ENCODE measurements at places on chromosomes 12 and 14.

GRCh38 chr14:93772263-93772662, 16.0 kb downstream of the PRIMA1 start:
- no peak for DNase-seq

DNA sequence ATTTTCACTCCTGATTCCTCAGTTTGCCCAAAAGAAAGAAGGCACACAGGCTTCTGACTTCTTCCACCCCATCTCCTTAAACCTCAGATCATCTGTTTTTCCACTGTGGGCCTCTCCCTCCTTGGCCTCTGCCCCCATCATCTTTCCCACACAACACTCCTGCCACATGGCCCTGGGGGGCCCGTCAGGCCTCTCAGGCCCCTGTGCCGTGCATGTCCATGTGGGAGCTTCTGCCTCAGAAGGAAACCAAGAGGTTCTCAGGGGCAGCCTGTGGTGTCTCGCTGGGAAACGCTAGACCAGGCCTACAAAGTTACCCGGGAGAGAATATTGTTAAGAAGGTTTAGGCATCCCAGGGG, 8.0 kb downstream of the KLHL33 start:
- no peak for DNase-seq

- DNase-seq = no peak
Measured at GRCh38 chr12:212415-212714, 1.6 kb downstream of the SLC6A12 start.

DNA sequence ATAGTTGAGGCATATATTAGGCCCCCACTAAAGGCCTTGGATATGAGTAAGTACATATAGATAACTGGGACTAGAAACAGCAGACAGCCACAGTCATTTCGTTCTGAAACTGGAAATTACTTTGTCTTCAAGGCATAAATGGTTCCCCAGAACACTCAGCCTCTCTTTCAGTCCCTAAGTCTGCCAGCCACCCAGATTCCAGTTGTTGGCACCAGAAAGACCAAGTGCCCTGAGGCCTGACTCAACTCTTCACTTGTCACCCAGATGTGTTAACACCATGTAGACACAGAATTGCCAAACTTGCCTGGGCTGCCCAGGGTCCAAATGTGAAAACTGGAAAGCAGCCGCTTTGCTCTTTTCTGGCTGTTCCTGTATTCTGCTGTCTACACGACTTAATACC, 3.0 kb upstream of the LGALS3 start:
- DNase-seq = no peak

DNA sequence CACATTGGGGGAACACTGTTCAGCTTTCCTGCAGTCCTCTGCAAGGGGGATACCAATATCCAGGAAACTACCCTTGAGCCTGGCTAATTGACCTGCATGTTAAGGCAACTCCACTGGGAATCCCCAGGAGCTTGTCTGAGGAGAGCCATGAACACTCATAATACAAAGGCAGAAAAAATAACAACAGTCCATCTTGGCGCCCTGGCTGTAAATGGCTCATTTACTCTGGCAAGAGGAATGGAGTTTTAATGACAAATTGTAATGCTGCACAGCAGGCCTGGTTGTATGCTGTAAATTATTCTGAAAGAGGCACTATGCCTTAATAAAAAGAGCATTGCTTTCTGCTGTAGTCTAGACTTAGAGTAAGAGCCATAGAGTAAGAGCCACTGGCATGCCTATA, 58.3 kb downstream of the SLC8A3 start:
- peak; percentile 66 for DNase-seq
